Subcutaneous adipose tissue (tissue), 4 donors: ENCODE measurements at places on chromosomes 7 and 10. TPM values are rescaled to one million over a fixed set of nuclear protein-coding genes. Genes with fewer than 3 reads are reported as not detected.

Gene MSMB
- not detected for total RNA-seq

Gene RARRES2
- 83.8 TPM for total RNA-seq

Gene SEPHS1
- total RNA-seq, result 50.5 TPM

Gene SH2D4B
- total RNA-seq, result 0.49 TPM

Gene PITRM1
- total RNA-seq, result 73.1 TPM

Gene PANK1
- total RNA-seq, result 2.6 TPM

Gene GIMAP6
- 44.4 TPM for total RNA-seq

Gene EGR2
- total RNA-seq, result 0.38 TPM

Gene BAIAP2L1
- total RNA-seq, result 1.8 TPM
